ENCODE measurements at places on chromosomes 5 and 9. TPM values are rescaled to one million over a fixed set of nuclear protein-coding genes. Genes with fewer than 3 reads are reported as not detected.

Gene SEMA6A
- total RNA-seq, result not detected

GRCh38 chr5:132895719-132896305 is 22.3 kb downstream of the LEAP2 start:
- DNase-seq, result no peak

GRCh38 chr5:59371525-59372127 is 521.9 kb downstream of the PDE4D start:
- no peak for DNase-seq

DNA sequence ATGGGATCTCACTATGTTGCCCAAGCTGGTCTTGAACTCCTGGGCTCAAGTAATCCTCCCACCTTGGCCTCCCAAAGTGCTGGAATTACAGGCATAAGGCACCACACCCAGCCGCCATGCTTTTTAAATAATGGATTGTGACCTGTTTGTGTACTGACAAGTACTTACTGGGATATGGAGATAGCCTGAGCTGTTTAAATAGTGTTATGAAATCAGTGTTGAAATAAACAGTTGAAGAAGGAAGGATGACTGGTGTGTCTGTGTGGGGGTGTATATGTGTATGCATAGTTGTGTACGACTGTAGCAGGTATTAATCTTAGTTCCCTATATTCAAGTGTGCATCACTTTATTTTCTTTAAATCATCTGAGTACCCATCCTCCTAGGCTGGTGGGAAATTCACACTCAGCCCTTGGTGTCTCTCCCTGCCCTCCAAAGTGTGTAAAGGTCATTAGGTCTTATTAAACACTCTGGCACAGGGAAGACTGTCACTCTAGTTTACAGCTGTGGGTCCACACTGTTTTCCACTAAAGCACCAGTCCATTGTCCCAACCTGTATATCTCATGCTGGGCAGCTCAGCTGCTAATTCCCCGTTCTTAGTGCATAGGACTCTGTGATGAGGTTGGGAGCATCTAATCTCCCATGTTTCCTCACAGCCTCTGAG is 91.0 kb downstream of the SNX18 start:
- DNase-seq, result no peak

DNA sequence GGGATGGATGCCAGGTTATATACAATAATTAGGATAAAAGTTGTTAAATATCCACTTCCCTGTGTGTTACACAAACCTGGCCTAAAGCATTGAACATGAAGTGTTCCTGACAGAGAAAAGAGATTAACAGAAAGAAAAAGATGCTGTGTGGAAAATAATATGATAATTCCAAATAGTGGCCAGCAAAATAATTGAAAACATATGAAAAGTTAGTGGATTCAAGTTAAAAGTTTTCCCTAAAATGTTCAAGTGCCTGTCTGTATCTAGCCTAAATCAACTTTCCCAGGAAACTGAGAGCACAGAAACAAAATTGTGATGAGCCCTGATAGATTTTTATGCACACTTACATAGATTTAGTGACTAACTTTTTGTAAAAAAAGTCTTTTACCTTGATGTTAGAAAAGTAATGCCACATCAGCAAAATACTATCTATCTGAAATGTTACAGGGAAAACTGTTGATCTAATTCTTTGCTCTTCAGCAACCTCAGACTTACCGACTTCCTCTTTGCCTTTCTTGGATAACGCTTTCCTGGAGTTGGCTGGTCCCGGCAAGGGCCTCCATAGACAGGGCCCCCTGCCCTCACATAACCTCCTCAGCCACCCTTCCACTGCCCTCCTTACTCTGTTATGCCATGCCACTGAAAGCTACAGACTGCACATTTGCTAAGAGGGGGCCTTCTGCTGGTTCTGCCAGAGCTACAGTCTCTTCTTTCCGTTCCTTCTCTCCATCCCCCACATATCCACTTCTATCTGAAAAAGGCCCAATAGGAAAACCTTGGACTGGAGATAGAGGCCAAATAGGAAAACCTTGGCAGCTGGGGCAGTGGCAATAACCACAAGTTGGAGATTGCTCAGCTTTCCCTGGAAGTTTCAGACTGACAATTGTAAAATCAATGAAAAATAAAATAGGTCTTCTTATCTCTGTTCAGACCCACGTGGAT is 44.4 kb downstream of the ZNF474 start:
- no peak for DNase-seq

Gene ALDOB
- total RNA-seq, result not detected

Data from natural killer cell (primary cell).